ENCODE measurements at places on chromosomes 5 and 9.

- DNase-seq = no peak
Measured at GRCh38 chr9:127568618-127568970, 43.5 kb upstream of the STXBP1 start.

DNA sequence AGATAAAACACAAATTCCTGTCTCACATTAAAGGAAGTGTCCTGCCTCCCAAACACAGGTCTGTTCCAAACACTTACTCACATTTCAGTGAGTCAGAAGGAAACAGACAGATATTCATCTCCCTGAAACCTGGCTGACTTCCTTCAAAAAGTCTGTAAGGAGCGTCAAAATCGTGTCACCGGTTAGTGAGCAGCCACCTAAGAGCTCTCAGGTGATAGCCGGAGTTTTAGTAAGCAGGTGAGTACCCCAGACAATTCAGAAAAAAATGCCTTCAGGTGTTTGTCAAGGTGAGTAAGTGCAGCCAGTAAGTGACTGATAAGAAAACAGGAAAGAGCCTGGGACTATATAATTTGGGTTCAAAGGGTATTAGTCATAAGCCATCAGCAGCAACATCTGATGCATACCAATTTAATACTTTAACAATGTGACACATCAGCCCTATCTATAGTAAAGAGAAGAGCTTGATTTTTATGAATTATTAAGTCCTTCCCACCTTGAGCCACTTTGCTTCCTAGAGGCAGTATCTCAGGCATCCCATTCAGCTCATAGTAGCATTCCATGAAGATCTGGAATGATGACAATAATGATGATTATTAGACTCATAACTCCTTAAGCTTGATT, 1.3 kb upstream of the ITGA2 start:
- peak; percentile 35 for DNase-seq

DNA sequence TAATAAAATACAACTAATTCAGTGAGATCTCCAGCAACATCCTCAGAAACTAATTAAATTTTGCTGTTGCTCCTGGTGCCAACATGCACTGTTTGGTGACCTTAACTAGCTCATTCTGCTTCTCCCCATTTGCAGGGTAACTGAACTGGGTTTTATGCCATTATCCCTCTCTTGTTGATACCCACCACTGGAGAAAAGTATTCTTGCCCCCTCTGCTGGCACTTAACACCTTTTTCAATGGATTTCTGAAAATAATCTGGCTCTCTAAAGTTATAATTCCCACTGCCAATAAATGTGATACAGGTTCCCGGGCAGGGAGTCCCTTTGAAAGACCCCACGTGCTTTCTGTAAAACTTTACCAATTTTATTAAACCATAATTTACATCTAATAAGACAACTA, 394.3 kb downstream of the OSTF1 start:
- DNase-seq = no peak

DNA sequence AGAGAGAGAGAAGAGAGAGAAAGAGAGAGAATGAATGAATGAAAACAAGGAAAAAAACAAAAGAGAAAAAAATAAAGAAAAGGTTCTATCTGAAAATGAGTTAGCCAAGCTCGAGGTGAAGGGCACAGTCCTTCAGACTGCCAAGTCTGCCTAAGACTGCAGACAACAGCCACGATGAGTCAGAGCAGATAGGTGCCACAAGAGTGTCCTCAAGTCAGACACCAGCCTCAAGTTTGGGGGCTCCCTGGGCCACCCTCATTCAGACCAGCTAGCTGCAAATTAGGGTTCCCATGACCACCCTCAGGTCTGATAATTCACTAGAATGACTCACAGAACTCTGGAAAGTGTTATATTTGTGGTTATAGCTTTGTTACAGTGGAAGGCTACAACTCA, 13.9 kb upstream of the HABP4 start:
- DNase-seq = no peak

- no peak for DNase-seq
Measured at GRCh38 chr5:84478603-84479002, 93.9 kb upstream of the EDIL3 start.

DNA sequence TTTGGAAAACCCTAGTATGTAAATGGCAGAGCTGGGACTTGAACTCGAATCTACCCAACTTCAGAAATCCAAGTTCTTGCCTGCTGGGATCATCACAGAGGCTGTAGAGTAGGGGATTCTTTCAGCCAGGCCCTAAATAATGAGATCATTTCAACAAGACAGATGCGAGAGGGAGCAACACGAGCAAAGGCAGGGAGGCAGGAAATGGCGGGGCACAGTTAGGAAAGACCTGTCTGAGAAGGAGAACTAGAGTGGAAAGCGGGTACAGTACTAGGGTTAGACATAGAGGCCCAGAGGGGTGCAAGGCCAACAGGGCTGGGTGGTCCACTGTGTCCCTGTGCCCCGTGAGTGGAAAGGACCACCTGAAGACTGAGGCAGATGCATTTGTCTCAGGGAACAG, 46.1 kb downstream of the MVB12B start:
- no peak for DNase-seq

DNA sequence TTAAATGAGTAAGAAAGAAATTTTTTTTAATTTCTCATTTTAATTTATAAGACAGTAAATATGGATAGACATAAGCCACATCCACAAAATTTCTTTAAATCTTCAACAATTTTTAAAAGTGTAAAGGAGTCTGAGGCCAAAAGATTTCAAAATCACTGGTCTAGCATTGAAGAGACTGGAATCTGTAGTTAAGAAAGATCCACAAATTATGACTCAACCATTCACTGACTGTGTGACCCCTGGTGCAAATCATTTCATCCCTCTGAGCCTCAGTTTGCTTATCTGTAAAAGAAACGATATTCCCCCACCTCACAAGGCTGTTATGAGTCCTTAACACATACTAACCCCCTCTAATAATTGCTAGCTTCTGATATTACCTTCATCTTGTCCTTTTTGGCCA, 98.5 kb downstream of the EBF1 start:
- no peak for DNase-seq

GRCh38 chr9:38319496-38320173, 72.9 kb upstream of the ALDH1B1 start:
- peak; percentile 20 for DNase-seq

- DNase-seq = peak; percentile 76
Measured at GRCh38 chr5:181217111-181217802, 5.8 kb upstream of the TRIM41 start.

DNA sequence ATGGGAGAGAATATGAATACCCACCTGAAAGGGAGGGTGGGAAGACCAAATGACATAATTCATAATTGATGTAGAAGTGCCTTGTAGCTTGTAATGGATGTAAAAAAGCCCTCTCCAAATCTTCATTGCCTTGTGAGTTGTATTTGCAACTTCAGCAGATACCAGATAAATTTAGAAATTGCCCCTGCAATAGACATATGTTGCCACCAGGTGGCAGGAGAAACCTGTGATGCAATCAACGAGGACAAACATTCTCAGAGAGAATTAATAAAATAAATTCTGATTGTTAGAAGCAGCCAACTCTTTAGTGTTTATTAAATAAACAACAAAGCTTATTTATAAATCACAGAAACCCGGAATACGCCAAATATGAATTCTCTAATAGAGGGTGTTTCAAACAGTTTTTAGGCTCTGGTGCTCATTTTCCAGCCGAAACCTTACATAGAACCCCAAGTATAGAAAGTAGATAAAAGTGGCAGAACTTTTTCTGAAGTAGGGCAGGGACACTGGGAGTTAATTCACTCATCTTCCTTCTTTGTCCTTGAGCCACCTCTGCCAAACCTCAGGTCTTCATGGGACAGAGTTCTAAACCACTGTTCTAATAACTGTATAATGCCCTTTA, 147.8 kb downstream of the TMEM38B start:
- DNase-seq = peak; percentile 19

GRCh38 chr9:108562176-108562575, 293.6 kb downstream of the ACTL7B start:
- no peak for DNase-seq

DNA sequence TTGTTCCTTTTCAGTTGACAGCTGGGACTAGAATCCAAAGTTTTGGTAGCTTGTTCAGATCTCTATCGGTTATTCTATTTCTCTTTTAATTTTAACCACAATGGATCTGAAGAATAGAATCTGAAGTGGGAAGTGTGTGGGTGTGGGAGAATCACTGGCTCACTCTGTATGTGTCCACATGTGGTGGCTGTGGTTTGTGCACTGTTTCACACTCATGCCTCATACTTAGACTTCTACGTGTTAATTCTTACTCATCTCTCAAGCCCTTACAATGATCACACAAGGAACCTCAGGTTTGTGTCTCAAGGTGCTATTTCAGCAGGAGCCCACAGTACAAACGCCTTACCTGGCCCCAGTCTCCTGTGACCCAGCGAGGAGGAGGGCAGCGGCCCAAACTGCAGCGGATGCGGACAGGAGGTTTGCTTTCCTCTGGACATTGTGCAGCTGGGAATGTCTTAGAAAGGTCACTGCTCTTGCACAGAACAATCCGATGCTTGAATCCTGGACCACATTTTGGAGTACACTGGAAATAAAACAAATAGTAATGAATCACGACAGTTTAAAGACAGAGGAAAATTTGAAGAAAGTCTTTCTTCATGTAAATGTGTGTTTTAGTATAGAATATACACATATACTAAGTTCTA, 309.1 kb downstream of the ADAMTS6 start:
- DNase-seq = peak; percentile 46

GRCh38 chr5:175579742-175580432, 78.0 kb upstream of the HRH2 start:
- DNase-seq = no peak

DNA sequence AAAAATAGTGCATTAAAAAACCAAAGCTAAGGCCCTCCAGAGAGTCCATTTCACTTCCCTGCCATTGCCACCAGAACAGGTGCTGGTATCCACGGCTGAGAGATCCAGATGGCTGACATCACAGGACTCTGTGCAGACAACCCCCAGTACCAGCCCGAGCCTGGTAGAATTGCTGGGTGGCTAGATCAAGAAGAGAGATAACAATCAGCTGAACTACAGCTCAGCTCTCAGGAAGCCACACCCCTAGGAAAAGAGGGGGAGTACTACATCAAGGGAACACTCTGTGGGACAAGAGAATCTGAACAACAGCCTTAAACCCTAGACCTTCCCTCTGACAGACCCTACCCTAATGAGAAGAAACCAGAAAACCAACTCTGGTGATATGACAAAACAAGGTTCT, 73.8 kb upstream of the SLIT3 start:
- no peak for DNase-seq

- no peak for DNase-seq
Measured at GRCh38 chr5:178781936-178782335, 51.5 kb upstream of the ZNF354A start.

DNA sequence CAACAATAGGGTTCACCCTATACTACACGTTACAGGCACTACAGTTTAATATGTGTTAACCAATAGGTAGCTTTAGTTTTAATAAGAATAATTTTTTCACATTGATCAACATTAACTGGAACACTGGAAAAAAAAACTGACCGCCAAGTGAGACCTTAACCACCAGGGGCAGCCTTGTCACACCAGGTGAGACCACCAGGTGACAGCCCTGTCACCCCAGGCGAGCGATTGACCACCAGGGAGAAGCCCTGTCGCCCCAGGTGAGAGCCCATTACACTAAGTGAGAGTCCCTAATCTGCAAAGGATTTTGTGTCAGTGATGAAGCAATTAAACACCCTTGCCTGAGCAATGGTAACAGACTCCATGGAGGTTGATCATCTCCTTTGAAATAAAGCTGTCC, 75.4 kb upstream of the SYK start:
- no peak for DNase-seq

GRCh38 chr5:119315516-119315949, 40.3 kb upstream of the TNFAIP8 start:
- DNase-seq = no peak

GRCh38 chr9:110659891-110660541, 8.6 kb upstream of the MUSK start:
- DNase-seq = peak; percentile 83

DNA sequence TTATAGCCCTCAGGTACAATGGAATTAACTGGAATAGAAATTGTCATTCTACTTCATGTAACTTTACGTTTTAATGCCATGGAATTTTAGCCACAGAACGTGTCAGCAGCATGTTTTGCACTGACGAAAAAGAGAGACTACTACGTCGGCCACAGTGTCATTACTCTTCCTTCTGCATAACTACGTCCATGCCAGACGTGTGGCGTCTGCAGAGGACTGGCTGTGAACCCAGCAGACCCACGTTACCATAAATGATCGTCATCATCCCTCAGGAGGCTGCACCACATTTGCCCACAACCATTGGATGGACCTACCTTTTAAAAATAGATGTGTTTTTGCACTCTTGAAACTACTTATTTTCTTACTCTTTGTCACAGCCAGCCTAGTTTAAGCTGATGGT, 63.8 kb upstream of the ATG10 start:
- no peak for DNase-seq

Data from foreskin fibroblast (primary cell).